GDM1 (cell line): ENCODE measurements at places on chromosomes 13 and 19.
A peak's percentile ranks its signal among the peaks of the same experiment; 100 is the strongest.

GRCh38 chr13:62906896-62907295, 1491.2 kb upstream of the PCDH20 start:
- DNase-seq, result no peak

GRCh38 chr13:79380997-79381396, 25.1 kb downstream of the RBM26 start:
- no peak for DNase-seq

GRCh38 chr19:47232422-47233211, 1.6 kb upstream of the BBC3 start:
- peak; percentile 32 for DNase-seq

DNA sequence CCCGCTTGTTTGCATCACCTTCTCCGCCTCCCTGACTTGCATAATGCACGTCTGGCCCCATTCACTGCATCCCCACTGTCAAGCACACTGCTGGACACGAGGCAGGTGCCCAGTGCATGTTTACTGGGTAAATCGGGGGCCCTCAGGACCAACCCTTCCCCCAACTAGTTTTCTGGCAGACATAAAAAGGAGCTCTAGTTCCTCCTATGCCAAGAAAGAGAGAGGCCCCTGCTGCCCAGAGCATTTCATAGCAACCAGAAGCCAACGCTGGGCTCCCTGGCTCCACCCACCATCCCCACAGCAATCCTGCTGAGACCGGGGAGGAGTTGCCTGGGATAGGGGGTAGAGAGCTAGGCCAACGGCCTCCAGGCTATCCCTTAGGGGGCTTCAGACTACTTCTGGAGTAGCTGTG, 23.2 kb downstream of the ANKRD27 start:
- DNase-seq, result no peak

GRCh38 chr19:18292462-18292809, 11.0 kb upstream of the JUND start:
- no peak for DNase-seq
